Endothelial cell (in vitro differentiated cells): ENCODE measurements at places on chromosomes 2 and 18. TPM values are rescaled to one million over a fixed set of nuclear protein-coding genes. Genes with fewer than 3 reads are reported as not detected.

- peaks cover 54% of the 10 kb centered on the region for H3K4me1 ChIP-seq
- peak overlapping the region; percentile 7 for H3K4me3 ChIP-seq
- peaks cover 22% of the 10 kb centered on the region for H3K27me3 ChIP-seq
- no peak for DNase-seq
These were observed 84.1 kb downstream of the RBMS1 start for GRCh38 chr2:160409480-160409879.

DNA sequence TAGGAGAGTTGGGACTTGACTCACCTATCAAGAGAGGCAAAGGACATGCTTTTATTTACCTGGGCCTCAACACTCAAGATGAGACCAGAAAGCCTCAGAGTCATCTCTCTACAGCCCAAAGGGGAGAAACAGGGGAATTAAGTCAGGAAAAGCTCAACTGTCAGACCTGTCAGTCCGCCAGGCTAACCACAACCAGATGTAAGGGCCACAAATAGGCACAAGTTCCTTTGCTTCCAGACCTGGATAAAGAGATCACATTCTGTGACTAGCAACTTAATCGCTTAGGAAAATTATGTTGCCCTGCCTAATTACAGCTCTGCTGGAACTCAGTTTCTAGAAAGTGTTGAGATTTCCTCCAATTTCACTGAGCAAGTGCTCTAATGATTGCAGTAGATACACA, 67.9 kb downstream of the ANKRD44 start:
- H3K4me1 ChIP-seq: peaks cover 4% of the 10 kb centered on the region
- H3K27ac ChIP-seq: no peak overlapping the region
- no peak overlapping the region for H3K4me3 ChIP-seq
- no peaks in the 10 kb centered on the region for H3K36me3 ChIP-seq

DNA sequence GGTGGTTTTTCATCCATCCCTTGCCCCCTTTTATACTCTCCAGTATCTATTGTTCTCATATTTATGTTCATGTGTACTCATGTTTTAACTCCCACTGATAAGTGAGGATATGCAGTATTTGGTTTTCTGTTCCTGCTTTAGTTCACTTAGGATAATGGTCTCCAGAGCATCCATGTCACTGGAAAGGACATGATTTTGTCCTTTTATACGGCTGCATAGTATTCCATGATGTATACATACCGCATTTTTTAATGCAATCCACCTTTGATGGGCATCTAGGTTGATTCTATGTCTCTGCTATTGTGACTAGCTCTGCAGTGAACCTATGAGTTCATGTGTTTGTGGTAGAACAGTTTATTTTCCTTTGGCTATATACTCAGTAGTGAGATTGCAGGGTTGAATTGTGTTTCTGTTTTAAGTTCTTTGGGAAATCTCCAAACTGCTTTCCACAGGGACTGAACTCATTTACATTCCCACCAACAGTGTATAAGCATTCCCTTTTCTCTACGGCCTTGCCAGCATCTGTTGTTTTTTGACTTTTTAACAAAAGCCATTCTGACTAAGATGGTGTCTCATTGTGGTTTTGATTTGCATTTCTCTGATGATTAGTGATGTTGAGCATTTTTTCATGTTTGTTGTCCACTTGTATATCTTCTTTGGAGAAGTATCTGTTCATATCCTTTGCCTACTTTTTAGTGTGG, 420.2 kb downstream of the THSD7B start:
- H3K36me3 ChIP-seq: no peaks in the 10 kb centered on the region
- peaks cover 6% of the 10 kb centered on the region for H3K4me1 ChIP-seq
- no peak for DNase-seq
- H3K27me3 ChIP-seq: no peaks in the 10 kb centered on the region
- no peak overlapping the region for H3K27ac ChIP-seq

DNA sequence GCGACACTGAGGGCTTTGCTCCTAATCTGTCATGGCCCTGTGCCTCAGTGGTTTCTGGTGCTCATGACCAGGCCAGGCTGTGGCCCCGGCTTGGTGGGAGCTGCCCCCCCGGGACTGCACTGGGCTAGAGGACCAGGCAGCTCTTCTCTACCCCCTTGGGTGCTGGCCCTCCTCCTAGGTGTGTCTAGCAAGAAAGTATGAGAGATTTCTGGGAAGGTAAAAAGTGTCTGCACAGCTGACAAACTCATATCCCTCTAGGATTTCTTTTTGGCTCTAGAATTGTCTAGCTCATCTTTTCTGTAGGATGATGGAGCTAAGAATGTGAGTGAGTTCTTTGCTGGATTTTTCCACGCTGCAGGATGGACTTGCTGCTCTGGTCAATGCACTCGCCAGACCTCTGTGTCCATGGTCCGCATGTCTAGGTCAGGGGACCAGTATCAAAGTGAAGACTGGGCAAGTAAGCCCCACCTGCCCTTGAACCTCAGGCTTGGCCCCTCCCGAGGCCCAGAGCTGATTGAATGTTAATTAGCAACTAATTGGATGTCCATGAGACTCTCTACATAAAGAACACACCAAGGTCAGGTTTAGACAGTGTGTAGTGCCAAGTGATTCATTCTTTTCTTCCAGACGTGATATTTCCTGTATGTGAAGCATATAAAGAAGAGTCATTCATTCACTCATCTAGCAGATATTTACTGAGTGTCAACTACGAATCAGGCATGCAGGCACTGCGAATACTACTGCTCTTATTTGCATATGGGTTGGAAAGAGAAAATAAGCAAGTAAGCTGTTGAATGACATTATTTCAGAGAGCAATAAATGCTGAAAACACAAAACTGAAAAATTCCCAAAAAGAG, 15.6 kb upstream of the PSD4 start:
- H3K4me1 ChIP-seq: peaks cover 9% of the 10 kb centered on the region
- peaks cover 4% of the 10 kb centered on the region for H3K27me3 ChIP-seq
- peak overlapping the region; percentile 85 for H3K4me3 ChIP-seq

DNA sequence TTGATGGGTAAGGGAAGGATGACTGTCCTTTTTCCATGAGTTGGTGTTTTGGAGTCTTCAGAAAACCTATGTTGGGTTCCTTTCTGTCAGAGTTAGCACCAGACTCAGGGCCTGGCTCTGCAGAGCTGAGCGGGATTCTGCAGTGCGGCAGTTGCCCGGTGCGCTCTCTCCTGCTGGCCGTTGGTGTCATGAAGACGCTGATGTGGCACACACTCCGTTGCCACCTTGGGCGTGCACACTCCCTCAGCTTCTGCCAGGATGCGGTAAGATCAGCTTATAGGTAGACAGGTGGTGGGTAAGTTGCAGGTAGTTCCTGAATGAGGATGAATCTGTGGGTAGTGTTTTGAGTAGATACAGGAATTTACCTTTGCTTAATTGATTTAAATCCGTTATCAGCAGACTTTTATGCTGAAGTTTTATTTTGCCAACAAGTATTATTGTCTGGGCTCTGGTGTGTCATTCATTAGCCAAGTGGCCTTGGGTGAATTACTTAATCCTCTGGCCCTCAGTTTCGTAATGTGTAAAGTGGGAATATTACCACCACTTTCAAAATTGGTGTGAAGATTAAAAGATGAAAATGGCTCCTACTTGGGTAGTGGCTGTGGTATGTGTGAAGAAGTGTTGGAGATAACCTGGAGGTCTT, 26.8 kb downstream of the DGKD start:
- H3K27ac ChIP-seq: no peak overlapping the region
- no peak for DNase-seq
- H3K4me1 ChIP-seq: no peaks in the 10 kb centered on the region
- no peak overlapping the region for H3K4me3 ChIP-seq

DNA sequence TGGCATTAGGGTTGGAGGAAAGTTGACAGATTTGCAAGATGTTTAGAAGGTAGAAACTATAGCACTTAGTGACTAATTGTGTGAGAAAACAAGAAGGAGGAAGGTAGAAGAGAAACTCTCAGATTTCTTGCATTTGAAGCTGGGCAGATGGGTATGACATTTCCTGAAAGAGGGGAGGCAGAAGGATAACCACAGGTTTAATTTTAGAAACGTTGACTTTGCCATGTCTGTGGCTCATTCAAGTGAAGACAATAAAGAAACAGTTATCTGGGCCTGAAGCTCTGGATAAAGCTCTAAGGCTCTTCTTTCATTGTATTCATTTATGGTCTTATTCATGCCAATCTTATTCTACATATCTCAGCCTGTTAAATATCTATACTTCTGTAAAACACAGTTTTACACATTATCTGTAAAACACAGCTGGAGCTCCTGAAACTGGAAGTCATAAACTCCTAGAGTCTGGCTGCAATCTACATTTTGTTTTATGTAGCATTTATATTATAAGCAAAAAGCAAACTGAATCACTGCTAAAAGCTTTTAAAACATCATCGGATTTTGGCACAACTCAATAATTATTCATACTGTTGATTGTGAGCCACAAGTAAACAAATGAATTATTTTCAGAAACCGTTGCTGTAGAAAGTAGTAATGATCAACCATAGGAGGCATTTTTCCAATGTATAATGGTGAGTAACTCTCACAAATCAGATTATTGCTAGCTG, 138.5 kb downstream of the RIT2 start:
- H3K4me3 ChIP-seq: no peak overlapping the region
- no peaks in the 10 kb centered on the region for H3K36me3 ChIP-seq
- peaks cover 8% of the 10 kb centered on the region for H3K4me1 ChIP-seq
- no peaks in the 10 kb centered on the region for H3K27me3 ChIP-seq
- H3K27ac ChIP-seq: no peak overlapping the region

- no peak overlapping the region for H3K4me3 ChIP-seq
- H3K27ac ChIP-seq: no peak overlapping the region
- no peaks in the 10 kb centered on the region for H3K4me1 ChIP-seq
These were observed 63.3 kb downstream of the MDH1 start for GRCh38 chr2:63651861-63652651.

Gene ZNF638
- total RNA-seq: 144 TPM

Gene MARCHF4
- total RNA-seq: 0.46 TPM
